Sigmoid colon (tissue), 7 donors: ENCODE measurements at places on chromosomes 2 and 18. TPM values are rescaled to one million over a fixed set of nuclear protein-coding genes. Genes with fewer than 3 reads are reported as not detected.

The NEU2 gene
- not detected for total RNA-seq

The CFAP53 gene
- 0.27 TPM for total RNA-seq

The BMP10 gene
- total RNA-seq, result not detected

The ELOA2 gene
- not detected for total RNA-seq

DNA sequence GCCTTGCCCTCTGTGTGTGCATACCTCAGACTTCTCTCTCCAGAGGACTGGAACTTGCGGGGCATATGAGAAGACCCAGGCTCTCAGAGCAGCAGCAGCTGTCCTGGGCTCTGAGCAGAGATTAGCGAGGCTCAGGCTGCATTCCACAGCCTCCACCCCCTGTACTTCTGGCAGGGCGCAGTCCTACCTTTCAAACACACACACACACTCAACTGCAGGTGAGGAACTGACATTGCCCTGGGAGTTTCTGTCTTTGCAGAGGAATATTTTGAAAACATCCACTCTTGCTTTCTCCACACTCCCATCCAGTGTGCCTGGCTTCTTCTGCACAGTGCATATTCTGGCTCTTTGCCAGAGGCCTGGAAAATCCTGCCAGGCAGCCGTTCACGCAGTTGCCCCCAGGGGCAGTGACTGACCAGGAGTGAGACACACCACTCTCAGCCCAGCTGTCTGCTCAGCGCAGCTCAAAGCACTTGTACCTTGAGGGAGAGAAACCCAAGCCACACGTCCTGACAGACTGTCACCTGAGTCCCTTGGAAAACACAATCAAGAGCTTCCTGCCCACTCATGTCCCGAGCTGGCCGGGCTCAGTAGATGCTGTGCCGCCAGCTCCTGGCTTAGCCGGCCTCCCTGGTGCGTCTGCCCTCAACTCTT lies 460.8 kb downstream of the RNF144A start:
- H3K27ac ChIP-seq, result no peak overlapping the region
- no peaks in the 10 kb centered on the region for H3K36me3 ChIP-seq

DNA sequence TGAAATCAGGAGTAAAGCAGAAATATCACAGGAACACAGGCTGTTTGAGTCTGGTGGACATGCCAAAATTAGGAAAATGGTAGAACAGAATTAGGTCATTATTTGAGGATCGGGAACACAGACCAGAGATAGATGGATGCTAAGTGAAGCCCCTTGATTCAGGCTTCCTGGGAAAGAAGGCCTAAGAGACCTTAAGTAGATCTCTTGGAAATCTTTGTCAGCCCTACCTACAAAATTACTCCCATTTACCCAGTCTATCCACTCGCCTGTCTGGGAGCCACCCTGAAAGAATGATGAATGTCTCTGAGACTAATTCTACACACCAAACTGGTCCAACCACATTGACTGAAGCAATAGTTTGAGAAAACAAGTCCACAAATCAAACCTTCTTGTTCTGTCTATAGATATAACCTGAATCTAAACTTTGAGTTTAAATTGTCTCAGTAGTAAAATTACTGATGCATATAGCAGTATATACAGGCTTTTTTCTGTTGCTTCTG lies 36.6 kb upstream of the TANK start:
- H3K4me1 ChIP-seq, result peaks cover 10% of the 10 kb centered on the region
- DNase-seq, result no peak
- no peak overlapping the region for H3K4me3 ChIP-seq
- H3K27ac ChIP-seq, result peak overlapping the region; percentile 78
- H3K27me3 ChIP-seq, result no peaks in the 10 kb centered on the region
- no peaks in the 10 kb centered on the region for H3K36me3 ChIP-seq

DNA sequence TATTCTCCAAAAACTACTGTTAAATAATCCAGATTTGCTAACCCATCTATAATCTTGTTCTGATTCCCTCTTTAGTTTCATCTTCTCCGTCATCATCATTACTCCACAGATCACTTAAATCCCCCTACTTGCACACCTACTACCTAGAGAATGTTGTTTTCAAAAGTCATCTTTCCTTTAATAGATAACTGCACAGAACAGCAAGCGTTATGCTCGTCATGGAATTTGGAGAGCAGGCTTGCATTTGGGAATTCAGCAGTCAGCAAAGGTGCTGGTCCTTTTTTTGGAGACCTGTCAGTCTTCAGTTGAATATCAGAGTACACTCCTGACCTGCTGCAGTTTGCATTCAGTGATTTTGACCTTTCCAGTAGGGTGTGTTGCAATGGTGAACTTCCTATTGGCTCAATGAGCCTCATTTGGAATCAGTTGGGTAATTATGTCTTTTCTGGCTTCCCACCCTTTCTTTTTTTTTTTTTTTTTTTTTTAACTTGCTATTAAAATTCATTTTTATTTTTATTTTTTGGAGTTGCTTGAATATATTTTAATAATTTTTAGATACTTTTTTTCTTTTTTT lies 110.6 kb downstream of the HNRNPLL start:
- no peak overlapping the region for H3K27ac ChIP-seq
- peaks cover 3% of the 10 kb centered on the region for H3K4me1 ChIP-seq
- no peak overlapping the region for H3K4me3 ChIP-seq
- no peaks in the 10 kb centered on the region for H3K36me3 ChIP-seq
- DNase-seq, result no peak
- no peaks in the 10 kb centered on the region for H3K27me3 ChIP-seq

DNA sequence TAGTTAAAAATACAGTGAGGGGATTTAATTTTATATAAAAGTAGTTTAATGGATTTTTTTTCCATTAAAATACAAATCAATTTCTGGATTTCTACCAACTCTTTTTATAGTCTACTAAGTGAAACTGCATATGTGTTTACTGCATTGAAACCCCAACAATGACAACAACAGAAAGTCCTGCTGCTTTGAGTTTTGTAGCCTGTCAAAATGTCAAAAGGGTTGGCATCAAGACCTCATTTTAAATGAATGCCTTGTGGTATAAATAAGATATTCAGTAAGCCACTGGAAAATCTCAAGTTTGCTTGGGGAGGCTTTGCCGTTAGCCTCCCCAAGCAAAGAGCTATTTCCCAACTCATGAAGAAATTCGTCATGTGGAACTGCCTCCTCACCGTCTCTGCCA lies 440.3 kb upstream of the HNMT start:
- no peak overlapping the region for H3K27ac ChIP-seq
- no peaks in the 10 kb centered on the region for H3K27me3 ChIP-seq
- H3K4me1 ChIP-seq, result no peaks in the 10 kb centered on the region
- no peaks in the 10 kb centered on the region for H3K36me3 ChIP-seq
- no peak overlapping the region for H3K4me3 ChIP-seq

DNA sequence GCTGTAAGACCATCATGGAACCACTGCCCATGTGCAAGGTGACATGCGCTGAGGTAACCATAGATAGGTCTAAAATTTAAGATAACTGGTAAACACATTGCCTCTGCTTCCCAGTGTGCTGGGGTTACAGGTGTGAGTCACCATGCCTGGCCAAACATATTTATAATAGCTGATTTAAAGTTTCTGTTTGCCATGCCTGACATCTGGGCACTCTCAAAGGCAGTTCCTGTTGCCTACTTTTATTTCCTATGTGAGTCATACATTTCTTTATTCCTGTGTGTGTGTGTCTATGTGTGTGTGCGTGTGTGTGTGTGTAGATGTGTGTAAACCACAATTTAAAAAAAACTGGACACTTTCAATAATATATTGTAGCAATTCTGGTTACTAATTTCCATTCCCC lies 415.2 kb upstream of the NETO1 start:
- H3K27ac ChIP-seq, result no peak overlapping the region
- no peak overlapping the region for H3K4me3 ChIP-seq
- no peaks in the 10 kb centered on the region for H3K36me3 ChIP-seq
- DNase-seq, result no peak
- no peaks in the 10 kb centered on the region for H3K27me3 ChIP-seq

GRCh38 chr2:164620873-164621763 lies at the start of gene GRB14:
TSS of gene GRB14 (minus strand) at chr2:164621482. CDS start at chr2:164621309, 173 bp downstream.
- H3K27ac ChIP-seq, result no peak within 1 kb of the TSS
- no peak for DNase-seq
- peak within 1 kb of the TSS; percentile 45 for H3K4me3 ChIP-seq
- H3K27me3 ChIP-seq, result no peaks in the 10 kb centered on the region
- H3K4me1 ChIP-seq, result no peaks in the 10 kb centered on the region
- no peaks in the 10 kb centered on the region for H3K36me3 ChIP-seq

GRCh38 chr2:10079266-10079869 lies 843 bp downstream of the CYS1 start:
- peak; percentile 87 for DNase-seq
- H3K27me3 ChIP-seq, result peaks cover 2% of the 10 kb centered on the region
- H3K4me3 ChIP-seq, result peak overlapping the region; percentile 45
- peak overlapping the region; percentile 93 for H3K27ac ChIP-seq
- H3K4me1 ChIP-seq, result peaks cover 40% of the 10 kb centered on the region

DNA sequence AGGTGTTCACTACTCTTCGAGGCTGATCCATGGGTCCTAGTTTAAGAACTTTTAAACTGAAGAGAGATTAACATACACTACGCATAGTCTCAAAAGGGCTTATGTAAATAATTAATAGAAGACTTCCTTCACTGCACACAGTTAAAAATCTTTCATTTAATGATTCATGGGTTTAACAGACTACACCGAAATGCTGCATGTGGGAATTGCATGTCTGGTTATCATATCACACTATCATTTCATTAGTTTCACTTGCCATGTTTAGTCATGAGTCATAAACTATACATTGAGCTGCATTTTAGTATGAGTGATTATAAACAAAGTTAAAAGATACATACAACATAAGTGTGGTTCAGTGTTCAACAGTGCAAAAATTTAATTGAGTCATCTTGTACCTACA lies 31.2 kb downstream of the GLS start:
- H3K27ac ChIP-seq, result no peak overlapping the region
- H3K36me3 ChIP-seq, result peaks cover 20% of the 10 kb centered on the region
- H3K27me3 ChIP-seq, result no peaks in the 10 kb centered on the region
- DNase-seq, result no peak

DNA sequence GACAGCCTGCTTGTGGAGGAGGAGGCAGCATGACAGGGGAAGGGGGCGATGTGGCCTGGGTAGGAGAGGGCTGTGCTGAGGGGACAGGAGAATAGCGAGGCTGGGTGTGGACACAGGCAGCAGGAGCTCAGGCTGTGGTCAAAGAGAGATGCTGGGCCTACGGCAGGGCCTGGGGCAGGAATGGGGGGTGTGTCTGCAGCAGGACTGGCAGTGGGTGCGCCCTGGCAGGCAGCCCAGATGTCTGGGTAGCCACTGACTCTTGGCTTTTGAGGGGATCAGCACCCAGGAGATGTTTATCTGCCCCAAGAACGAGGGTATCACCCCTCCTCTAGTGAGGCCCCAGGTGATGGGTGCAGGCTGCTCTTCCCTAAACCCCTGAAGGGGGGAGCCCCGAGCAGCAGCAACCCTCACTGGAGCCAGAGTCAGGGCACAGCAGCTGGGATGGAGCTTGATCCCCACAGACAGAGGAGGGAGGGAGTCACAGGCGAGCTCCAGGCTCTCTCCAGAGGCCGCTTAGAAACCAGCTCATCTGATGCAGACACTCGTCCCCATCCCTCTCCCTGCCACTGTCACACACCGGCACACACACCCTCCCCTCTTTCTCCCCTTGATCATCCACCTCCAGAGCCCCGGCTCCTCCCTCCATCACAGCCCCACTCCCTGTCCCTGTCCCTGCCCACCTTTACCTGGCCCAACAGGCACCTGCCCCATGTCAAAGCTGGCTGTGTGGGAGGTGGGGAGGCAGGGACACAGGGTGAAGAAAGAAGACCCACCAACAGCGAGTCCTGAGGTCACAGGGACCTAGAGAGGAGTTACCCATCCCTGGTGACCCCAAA lies 29.8 kb upstream of the TNS1 start:
- no peak for DNase-seq
- no peak overlapping the region for H3K27ac ChIP-seq
- H3K27me3 ChIP-seq, result no peaks in the 10 kb centered on the region
- H3K4me3 ChIP-seq, result no peak overlapping the region
- H3K36me3 ChIP-seq, result no peaks in the 10 kb centered on the region
- H3K4me1 ChIP-seq, result peaks cover 14% of the 10 kb centered on the region

DNA sequence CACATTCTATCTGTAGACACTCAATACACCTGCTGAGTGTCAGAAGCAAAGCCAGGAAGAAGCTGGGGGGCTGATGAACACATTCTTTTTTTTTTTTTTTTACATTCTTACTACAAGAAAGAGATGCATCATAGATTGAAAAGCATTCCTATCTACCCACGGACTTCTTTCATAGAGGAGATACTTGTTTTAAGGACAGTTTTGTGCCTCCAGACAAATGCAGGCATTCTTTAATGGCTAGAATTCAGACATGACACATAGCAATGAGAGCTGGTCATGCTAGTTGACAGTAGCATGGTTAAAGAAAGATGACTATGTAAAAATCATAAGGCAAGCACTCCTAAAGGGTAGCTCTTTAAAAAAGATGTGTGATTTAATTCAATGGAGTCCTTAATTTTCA lies 110.2 kb downstream of the EPHA4 start:
- H3K27ac ChIP-seq, result no peak overlapping the region
- no peaks in the 10 kb centered on the region for H3K36me3 ChIP-seq
- DNase-seq, result no peak
- no peaks in the 10 kb centered on the region for H3K27me3 ChIP-seq
- no peak overlapping the region for H3K4me3 ChIP-seq

DNA sequence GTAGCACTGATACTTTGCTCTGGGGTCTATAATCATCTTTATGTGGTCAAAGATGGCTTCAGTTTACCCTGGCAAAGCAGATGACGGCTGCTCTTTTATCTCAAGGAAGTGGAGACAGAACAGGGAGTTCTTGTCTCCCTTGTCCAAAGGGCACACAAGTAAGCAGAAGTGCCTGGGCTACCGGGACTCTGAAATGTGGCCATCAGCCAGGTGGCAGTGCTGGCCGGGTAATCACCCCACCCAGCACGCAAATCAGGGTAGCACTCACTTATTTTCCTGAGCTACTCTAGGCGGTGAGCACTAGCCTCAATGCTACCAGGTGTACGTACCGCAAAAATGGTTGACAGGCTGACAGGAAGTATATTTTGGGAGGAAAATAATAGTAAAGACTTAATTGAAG lies 119.7 kb upstream of the ETAA1 start:
- H3K27me3 ChIP-seq, result no peaks in the 10 kb centered on the region
- H3K36me3 ChIP-seq, result no peaks in the 10 kb centered on the region
- H3K4me3 ChIP-seq, result no peak overlapping the region
- no peak for DNase-seq

DNA sequence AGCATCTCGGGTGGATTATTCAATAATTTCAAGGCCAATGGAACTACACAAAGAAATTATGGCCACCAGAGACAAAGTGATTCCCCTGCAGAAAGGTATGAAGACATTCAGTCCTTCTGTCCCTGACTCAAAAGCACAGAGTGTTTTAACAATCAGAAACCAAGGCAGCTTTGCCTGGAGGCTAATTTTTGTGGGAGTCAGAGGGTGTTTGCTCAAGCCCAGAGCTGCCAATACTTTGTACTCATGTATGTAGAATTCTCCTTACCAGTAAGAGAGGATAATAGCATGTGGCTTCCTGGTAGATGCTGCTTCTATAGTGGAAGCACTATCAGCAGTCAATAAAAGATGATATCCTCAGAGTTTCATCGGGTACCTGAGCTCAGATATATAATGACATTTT lies 178.4 kb downstream of the KCNE4 start:
- DNase-seq, result no peak
- no peak overlapping the region for H3K27ac ChIP-seq
- H3K4me3 ChIP-seq, result no peak overlapping the region
- no peaks in the 10 kb centered on the region for H3K4me1 ChIP-seq
- H3K36me3 ChIP-seq, result no peaks in the 10 kb centered on the region
